ENCODE measurements at places on chromosomes 7 and 10.

- DNase-seq, result no peak
These were observed 192.6 kb upstream of the C7orf33 start for GRCh38 chr7:148397985-148398384.

DNA sequence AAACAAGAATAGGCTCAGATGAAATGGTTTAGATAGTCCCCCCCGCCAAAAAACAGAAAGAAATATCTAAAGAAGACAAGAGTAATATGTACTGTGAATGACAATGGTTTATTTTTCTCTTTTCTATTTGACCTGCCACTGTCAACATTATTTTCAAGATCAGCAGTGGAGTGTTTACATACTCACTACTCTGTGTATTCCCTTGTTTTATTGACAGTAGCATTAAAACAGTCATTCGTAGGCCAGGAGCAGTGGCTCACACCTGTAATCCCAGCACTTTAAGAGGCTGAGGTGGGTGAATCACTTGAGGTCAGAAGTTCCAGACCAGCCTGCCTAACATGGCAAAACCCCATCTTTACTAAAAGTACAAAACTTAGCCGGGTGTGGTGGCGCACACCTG, 245.3 kb upstream of the SLC26A5 start:
- no peak for DNase-seq

DNA sequence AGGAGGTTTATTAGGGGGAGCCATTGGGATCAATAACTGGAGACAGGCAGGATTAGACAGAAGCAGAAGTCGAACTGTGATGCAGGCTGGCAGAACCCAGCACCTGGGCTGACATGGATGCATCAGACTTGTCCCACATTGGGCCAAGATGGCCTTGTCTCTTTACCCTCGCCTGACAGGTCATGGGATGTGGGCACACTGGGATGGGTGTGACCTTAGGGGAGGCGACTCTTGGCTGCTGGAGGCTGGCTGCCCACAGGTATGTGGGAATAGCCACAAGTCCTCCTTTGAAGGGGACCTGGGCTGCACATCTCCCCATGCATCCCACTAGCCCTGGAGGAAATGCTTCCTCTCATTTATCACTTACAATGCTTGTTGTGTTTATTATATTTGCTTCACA, 17.3 kb downstream of the NFE2L3 start:
- no peak for DNase-seq

DNA sequence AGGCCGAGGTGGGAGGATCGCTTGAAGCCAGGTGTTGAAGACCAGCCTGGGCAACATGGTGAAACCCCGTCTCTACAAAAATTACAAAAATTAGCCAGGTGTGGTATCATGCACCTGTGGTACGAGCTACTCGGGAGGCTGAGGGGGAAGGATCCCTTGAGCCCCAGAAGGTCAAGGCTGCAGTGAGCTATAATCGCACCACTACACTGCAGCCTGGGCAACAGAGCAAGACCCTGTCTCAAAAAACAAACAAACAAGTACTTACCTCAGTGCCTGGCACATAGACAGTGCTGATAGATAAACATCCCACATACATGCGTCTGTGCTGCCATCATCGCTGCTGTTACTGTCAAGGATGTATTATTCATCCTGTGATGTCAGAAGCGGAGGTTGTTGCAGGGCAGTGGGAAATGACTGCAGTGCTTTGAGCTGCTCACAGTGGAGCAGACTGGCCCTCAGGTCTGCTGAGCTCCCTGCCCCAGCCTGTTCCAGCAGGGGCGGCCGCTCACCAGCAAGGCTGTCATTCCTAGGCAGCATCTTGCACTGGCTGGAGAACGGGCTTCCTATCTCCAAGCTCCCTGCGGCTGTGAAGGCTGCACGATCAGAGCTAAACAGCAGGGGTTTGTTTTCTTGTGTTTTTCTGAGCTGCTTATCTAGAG, 18.6 kb downstream of the FOXK1 start:
- no peak for DNase-seq

DNA sequence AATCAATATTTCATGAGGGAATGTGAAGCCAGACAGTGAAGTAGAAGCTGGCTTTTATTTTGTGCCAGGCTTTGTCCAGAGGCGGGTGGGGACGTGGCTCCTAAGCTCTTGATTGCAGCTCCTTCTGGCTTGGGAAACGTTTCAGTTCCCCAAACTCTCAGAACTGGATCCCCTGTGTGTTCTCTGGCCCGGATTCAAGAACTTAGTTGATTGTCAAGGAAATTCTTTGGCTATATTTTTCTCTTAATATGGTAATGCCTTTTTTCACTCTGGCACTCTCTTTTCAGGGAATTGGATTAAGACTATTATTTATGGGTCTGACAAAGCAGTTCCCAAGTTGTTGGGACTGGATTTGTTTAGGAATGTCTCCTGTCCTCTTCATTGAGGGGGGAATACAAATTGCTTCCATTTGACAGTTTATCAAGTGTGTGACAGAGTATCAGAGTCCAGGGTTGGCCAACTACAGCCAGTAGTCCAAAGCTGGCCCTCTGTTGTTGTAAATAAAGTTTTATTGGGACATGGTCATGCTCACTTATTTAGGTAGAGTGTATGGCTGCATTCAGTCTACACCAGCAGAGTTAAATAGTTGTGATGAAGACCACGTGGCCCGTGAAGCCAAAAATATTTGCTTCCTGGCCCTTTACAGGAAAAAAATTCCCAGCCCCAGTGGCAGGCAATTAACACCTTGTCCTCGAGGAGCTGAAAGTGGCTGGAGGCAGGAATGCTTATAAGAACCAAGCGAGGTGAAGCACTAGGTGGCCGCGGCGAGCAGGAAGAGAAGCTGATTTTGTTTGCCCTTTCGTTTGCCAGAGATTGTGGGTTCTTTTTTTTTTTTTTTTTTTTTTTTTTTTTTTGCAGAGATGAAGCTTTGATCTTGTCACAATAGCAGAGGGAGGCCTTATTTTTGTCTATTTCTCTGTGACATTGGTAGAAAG, 34.3 kb downstream of the HTRA1 start:
- DNase-seq, result no peak

DNA sequence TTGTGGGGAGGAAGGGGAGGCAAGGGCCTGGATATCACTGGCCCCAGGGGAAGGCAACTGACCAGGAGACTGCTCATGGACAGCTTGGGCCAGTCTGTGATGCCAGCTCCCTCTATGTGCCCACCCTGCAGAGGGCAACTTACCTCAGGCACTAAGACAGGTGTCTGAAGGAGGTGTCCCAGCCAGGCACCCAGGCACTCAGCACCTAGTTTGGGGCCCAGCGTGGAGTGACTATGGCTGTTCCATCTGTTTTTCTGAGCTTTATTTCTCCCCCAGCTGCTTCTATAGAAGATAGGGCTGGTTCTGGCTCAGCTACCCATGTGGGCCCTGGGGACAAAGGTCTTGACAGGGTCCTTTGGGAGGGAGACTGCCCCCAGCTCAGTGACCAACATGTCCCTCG, 150.6 kb upstream of the PCBD1 start:
- no peak for DNase-seq

DNA sequence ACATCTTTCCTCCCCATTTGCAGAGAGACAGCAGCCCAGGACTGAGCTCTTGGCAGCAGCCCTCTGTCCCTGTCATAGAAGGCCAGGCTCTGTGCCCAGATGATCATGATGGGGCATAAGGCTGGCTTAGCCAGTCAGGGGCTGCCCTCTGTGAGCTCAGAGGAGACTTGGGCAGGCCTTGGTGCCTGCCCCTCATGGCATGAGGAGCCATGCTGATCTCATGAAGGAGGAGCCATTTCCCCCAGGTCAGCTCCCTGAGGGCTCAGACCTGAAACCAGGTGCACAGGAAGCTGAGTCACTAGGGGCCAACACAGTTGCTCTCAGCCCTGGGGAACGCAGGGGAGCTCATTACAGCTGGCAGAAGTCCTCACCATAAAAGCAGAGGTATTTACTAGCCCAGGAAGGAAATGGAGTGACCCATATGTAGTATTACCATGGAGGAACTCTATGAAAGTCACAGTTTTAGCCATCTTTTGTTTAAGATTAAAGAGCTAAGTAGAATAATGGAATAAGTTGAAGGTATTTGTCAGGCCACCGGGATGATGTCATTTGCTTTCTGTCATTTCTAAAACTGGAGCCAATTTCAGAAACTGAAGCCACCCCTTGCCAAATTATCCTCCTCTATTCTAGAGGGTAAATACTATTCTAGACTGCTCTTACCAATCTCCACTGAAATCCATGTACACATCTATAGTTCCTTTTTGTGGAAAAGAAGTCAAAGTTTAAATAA, 362.4 kb upstream of the ZNF32 start:
- no peak for DNase-seq

DNA sequence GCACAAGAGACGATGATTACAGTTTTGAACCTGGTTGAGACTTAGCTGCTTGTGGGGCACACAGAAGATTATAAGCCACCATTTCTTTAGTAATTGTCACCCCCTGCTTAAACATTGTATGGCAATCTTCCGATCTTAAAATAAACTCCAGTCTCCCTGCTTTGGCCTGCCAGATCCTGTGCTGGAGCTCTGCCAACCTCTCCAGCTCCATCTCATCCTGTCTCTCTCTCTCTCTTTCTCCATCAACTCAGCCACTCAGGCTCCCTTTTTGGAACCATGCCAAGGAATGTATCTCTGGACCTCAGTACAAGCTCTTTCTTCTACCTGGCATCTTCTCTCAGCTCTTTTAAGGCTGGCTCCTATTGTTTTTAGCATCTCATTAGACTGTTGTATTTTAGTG, 1053.2 kb downstream of the REEP3 start:
- DNase-seq, result no peak

GRCh38 chr7:146424084-146424483, 307.5 kb downstream of the CNTNAP2 start:
- no peak for DNase-seq

DNA sequence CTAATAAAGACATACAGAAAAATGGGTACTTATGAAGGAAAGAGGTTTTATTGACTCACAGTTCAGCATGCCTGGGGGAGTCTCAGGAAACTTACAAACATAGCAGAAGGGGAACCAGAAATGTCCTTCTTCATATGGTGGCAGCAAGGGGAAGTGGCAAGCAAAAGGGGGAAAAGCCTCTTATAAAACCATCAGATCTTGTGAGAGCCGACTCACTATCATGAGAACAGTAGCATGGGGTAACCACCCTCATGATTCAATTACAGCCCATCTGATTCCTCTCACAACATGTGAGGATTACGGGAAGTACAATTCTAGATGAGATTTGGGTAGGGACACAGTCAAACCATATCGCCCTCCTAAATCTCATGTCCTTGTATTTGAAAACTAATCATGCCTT, 1305.4 kb upstream of the SORCS1 start:
- DNase-seq, result no peak
